ENCODE measurements at places on chromosomes 4 and X. TPM values are rescaled to one million over a fixed set of nuclear protein-coding genes. Genes with fewer than 3 reads are reported as not detected.
A peak's percentile ranks its signal among the peaks of the same experiment; 100 is the strongest.

Gene OTUD6A
- not detected for polyA plus RNA-seq

DNA sequence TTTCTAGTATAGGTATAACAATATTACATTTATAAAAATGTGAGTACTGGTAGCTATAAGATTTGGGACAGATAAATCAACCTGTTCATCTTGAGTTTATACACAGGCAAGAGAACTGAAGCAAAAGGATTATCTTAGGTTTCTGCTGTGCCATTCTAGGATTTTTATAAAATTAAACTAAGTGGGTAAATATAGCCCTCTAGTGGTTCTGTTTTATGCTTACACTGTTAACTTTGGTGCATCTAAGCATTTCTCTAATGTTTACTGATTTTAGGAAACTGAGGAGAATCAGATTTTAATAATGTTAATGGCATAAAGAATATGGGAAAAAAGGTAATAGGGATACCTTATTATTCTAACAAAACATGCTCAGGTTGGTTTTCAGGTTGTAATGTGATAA, 1.1 kb upstream of the RRH start:
- no peak overlapping the region for H3K27ac ChIP-seq
- H3K4me1 ChIP-seq = no peaks in the 10 kb centered on the region
- H3K4me3 ChIP-seq = no peak overlapping the region
- no peak for DNase-seq
- H3K27me3 ChIP-seq = no peaks in the 10 kb centered on the region

DNA sequence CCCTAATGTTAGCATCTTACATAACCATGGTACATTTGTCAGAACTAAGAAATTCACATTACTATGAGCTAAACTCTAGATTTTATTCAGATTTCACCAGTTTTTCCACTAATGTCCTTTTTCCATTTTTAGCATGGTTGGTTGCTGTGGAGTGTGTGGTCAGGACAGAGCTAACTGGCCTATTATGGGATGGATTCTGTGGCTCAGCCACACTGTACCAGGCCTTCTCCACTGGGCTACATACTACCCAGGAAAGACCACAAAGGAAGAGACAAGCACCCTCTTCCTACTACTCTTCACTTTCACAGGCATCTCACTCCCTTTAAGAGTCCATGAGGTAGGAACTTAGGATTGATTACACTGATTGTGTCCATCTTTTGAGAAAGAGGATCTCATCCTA, 67.4 kb downstream of the ZNF827 start:
- H3K36me3 ChIP-seq = no peaks in the 10 kb centered on the region
- H3K4me1 ChIP-seq = peaks cover 20% of the 10 kb centered on the region
- H3K27ac ChIP-seq = peak overlapping the region; percentile 12
- no peak for DNase-seq
- no peaks in the 10 kb centered on the region for H3K27me3 ChIP-seq

Gene EIF1AX
- polyA plus RNA-seq = 60.6 TPM

DNA sequence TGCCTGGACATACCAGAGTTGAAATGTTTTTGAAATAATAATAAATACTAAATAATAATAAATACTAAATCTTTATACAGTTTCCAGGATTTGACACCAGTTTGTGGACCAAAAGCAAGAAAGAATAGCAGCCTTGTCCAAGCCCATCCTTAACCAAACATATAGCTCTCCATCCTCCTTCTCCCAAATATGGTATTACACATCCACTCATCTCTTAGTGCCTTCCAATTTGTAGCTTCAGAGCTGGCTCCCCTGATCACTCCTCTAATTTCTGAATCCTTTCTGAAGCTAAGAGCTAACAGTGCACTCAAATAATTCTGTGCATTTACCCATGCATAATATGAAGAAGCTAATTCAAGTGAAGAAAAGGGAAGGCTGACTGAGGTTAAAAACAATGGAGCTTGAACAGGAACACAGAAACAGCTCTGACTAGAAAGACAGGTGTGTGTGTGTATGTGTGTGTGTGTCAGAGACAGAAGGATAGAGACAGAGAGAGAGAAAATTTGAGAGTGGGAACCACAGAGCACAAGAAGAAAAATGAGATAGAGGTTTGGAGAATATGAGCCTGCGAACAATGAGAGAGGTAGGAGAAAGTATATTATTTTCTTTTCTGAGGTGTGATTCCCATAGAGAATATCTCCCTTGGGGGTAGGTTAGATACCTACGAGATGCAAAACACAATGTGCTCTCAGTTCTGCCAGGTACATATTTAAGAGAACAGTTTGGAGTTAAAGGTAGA, 123.5 kb downstream of the CAMK2D start:
- peak overlapping the region; percentile 79 for H3K27ac ChIP-seq
- peaks cover 82% of the 10 kb centered on the region for H3K4me1 ChIP-seq
- DNase-seq = peak; percentile 63
- H3K4me3 ChIP-seq = peak overlapping the region; percentile 64
- H3K27me3 ChIP-seq = no peaks in the 10 kb centered on the region
- peaks cover 10% of the 10 kb centered on the region for H3K36me3 ChIP-seq

DNA sequence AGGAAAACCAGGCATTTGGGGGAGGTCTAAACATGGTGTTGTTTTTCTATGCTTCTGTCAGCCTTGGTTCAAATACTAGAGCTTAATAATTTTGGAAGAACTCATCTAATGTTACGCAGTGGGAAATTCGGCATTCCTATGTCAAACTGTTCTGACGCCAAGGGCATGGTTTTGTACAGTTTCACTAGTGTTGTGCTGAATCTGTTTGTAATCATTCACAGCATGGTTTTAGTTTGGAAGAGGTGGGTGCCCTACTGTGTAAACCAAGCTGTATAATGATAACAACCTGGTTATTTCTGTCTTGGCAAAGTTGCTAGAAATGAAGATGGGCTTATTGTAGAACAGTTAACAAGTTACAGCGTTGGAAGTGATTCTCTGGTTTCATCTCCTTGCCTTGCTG, 5.2 kb downstream of the DDX3X start:
- DNase-seq = no peak
- no peaks in the 10 kb centered on the region for H3K27me3 ChIP-seq
- H3K27ac ChIP-seq = peak overlapping the region; percentile 37
- H3K36me3 ChIP-seq = peaks cover 28% of the 10 kb centered on the region

DNA sequence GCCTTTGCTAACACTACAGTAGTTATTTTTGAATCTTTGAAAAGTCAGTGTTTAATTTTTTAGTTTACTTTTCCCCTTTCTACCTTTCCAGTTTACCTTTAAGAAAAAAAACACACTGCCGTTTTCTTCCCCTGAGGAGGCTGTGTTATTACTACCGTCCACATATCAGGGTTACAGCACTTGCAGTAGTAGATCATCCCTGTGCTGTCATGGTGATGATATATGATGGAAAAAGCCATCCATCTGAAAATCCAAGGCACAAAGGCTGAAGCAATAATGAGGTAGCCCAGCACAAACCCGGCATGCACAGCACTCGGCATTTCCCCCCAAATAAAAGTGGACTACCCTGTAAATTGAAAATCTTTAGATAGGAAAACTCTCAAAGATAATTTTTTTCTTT, 258.7 kb downstream of the CXXC4 start:
- H3K4me1 ChIP-seq = no peaks in the 10 kb centered on the region
- DNase-seq = no peak
- no peaks in the 10 kb centered on the region for H3K27me3 ChIP-seq

DNA sequence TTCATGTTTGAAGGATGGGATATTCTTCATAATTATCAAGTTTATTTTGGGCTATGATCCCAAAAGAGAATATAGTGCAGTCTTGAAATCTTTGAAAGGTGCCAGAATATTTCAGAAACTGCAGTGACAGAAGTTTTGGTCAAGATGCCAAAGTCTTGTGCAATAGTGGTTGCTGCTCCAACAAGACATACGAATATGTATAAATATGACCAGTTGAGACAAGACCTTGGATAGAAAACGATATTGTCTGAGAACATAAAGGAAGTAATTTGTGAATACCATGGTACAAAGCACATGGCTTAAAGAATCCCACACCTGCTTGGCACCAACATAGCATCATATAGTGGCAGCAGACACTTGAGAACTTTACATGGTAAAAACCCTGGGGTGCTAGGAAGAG, 48.6 kb upstream of the AMELX start:
- no peaks in the 10 kb centered on the region for H3K4me1 ChIP-seq
- H3K4me3 ChIP-seq = no peak overlapping the region
- DNase-seq = no peak
- H3K36me3 ChIP-seq = no peaks in the 10 kb centered on the region
- H3K27ac ChIP-seq = no peak overlapping the region

Gene MAGEB10
- polyA plus RNA-seq = not detected

GRCh38 chrX:49901048-49901447, 21.3 kb upstream of the CLCN5 start:
- no peaks in the 10 kb centered on the region for H3K4me1 ChIP-seq
- H3K4me3 ChIP-seq = no peak overlapping the region
- peaks cover 14% of the 10 kb centered on the region for H3K27me3 ChIP-seq
- no peak for DNase-seq

DNA sequence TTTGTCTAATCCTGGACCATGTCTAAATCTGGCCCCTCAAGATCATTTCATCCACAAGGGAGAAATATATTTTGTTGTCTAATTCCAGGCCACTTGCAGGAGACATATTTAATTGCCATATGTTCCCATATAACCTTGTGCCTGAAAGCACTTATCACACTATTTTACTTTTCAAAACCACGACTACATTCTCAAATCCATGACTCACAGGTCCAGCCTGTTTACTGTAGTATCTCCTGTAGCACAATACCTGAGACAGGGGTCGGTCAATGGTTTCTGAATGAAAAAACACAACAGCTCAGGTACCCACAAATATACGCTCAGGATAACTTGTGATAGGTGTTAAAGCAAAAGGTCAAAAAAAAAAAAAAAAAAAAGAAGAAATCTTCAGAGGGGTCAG, 60.9 kb downstream of the SEC24D start:
- no peaks in the 10 kb centered on the region for H3K4me1 ChIP-seq
- H3K27me3 ChIP-seq = no peaks in the 10 kb centered on the region
- H3K27ac ChIP-seq = no peak overlapping the region

DNA sequence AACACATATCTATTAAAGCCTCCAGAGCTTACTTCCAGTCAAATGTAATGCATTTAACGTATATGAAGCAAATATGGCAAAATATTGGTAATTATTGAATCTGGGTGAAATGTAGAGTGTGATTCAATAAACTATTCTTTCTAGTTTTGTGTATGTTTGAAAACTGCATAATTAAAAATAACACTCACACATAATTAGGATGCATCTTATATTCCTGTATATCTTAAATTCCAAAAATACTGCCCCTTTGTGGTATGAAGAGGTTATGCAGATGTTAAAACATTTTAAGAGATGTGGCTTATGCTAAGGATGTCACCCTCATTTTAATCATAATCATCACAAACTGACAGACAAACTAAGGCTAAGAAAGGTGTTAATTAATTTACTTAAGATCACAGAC, 182.9 kb downstream of the COX18 start:
- DNase-seq = no peak
- no peaks in the 10 kb centered on the region for H3K27me3 ChIP-seq
- H3K4me1 ChIP-seq = no peaks in the 10 kb centered on the region
- no peak overlapping the region for H3K4me3 ChIP-seq

GRCh38 chr4:2413821-2414610, 4.4 kb downstream of the ZFYVE28 start:
- peaks cover 72% of the 10 kb centered on the region for H3K27me3 ChIP-seq
- H3K27ac ChIP-seq = no peak overlapping the region
- no peaks in the 10 kb centered on the region for H3K36me3 ChIP-seq
- no peak for DNase-seq
- peaks cover 41% of the 10 kb centered on the region for H3K4me1 ChIP-seq
- peak overlapping the region; percentile 83 for H3K4me3 ChIP-seq

Gene KDR
- not detected for polyA plus RNA-seq

- H3K36me3 ChIP-seq = no peaks in the 10 kb centered on the region
- H3K27ac ChIP-seq = no peak overlapping the region
- no peaks in the 10 kb centered on the region for H3K4me1 ChIP-seq
Observed at GRCh38 chr4:37767546-37767945, 58.9 kb upstream of the PGM2 start.

Gene HSD17B13
- not detected for polyA plus RNA-seq

DNA sequence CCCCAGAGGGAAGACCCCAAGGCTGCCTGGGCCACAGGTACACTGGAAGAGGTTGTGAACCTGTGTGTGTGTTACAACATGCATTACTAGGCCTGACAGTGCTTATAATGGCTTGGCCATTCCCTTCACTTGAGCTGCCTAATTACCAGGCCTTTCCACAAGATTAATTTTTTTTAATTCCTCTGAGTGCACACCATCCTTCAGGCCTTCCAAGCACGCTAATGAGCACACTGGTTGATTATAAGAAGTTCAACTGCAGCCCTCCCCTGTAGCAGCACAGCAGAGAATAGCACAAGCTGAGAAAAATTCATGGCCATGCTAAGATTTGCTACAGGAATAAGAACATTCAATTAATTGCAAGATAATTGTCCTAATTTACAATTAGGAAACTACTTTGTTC, 2.2 kb upstream of the SUPT20HL2 start:
- DNase-seq = no peak
- H3K4me3 ChIP-seq = no peak overlapping the region
- no peak overlapping the region for H3K27ac ChIP-seq
- no peaks in the 10 kb centered on the region for H3K36me3 ChIP-seq
- peaks cover 8% of the 10 kb centered on the region for H3K27me3 ChIP-seq
- H3K4me1 ChIP-seq = no peaks in the 10 kb centered on the region

GRCh38 chr4:56215901-56216300, 171.4 kb downstream of the AASDH start:
- no peak for DNase-seq
- no peaks in the 10 kb centered on the region for H3K36me3 ChIP-seq
- no peak overlapping the region for H3K27ac ChIP-seq
- no peak overlapping the region for H3K4me3 ChIP-seq

- H3K27me3 ChIP-seq = no peaks in the 10 kb centered on the region
- H3K36me3 ChIP-seq = no peaks in the 10 kb centered on the region
- no peak overlapping the region for H3K4me3 ChIP-seq
- DNase-seq = no peak
- no peaks in the 10 kb centered on the region for H3K4me1 ChIP-seq
Observed at GRCh38 chrX:44157858-44158257, 184.7 kb upstream of the NDP start.

Gene CCDC149
- polyA plus RNA-seq = not detected

- H3K4me3 ChIP-seq = no peak overlapping the region
- no peak for DNase-seq
- no peaks in the 10 kb centered on the region for H3K36me3 ChIP-seq
- no peaks in the 10 kb centered on the region for H3K27me3 ChIP-seq
- no peaks in the 10 kb centered on the region for H3K4me1 ChIP-seq
Observed at GRCh38 chr4:117983541-117984365, 50.5 kb upstream of the NDST3 start.

DNA sequence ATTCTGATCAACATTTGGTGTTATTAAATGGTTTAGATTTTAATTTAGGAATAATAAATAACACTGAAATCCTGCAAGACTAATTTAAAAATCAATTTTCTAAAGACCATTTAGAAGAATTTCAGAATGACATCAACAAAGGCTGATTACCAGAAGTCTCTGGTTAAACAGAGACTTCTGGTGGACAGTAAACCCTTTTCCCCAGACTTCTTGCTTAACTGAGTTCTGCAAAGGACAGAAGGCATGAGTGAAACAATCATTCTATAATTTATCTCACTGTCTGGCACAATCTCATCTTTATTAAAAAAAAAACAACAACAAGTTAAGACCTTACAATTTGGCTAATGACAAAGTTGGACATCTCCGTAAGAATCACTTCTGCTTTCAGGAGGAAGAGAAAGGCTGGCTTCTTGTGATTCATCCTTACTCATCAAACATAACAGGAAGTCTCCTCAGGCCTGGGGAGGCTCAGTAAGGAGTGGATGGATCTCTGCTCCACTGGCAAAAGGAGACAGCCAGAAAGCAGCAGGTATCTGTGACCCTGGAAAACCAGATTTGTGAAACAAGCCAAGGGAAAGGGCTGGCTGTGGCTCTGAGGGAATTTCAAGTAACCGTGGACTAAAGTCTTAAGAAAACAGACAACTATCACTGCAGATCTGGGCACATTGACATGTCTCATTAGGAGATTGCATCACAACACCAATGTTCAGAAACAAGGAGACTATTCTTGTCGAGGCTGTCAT, 908 bp upstream of the TLR6 start:
- no peaks in the 10 kb centered on the region for H3K36me3 ChIP-seq
- H3K4me3 ChIP-seq = peak overlapping the region; percentile 97
- H3K27me3 ChIP-seq = no peaks in the 10 kb centered on the region
- H3K27ac ChIP-seq = peak overlapping the region; percentile 92

All from naive B cell (primary cell).